ENCODE measurements at places on chromosomes 5 and 9.

DNA sequence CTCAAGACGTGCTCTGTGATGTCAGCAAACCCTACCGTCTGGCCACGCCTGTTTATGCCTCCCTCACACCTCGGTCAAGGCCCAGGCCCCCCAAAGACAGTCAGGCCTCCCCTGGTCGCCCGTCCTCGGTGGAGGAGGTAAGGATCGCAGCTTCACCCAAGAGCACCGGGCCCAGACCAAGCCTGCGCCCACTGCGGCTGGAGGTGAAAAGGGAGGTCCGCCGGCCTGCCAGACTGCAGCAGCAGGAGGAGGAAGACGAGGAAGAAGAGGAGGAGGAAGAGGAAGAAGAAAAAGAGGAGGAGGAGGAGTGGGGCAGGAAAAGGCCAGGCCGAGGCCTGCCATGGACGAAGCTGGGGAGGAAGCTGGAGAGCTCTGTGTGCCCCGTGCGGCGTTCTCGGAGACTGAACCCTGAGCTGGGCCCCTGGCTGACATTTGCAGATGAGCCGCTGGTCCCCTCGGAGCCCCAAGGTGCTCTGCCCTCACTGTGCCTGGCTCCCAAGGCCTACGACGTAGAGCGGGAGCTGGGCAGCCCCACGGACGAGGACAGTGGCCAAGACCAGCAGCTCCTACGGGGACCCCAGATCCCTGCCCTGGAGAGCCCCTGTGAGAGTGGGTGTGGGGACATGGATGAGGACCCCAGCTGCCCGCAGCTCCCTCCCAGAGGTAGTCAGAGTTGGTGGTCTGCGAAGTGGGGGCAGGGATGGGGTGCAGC, 103.2 kb downstream of the PPARGC1B start:
- DNase-seq, result no peak

DNA sequence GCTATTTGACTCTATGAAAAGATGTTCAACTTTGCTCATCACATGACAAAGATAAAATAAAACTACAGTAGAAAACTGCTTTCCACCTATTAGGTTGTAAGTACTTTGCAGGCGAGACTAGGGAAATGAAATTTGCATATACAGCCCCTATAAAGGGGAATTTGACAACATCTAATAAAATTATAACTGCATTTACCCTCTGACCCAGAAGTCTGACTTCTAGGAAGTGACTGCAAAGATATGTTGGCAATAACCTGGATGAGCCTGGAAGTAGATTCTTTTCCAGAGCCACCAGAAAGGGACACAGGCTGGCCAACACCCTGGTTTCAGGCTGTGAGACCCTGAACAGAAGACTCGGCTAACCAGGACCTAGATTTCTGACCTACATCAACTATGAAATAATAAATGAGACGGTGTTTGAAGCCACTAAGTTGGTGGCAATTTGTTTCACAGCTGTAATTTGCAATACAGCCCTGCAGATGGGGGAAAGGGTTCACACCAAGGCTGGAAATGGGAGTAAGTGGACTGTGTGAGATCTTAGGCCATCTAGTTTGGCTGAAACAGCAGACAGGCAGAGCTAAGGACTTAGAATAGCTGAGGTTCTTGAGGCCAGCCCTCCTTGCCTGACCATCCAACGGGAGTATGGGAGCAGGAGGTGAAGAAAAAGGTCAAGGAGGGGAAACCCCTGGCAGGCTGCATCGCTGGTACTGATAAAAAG, 106.6 kb downstream of the SIL1 start:
- DNase-seq, result no peak

DNA sequence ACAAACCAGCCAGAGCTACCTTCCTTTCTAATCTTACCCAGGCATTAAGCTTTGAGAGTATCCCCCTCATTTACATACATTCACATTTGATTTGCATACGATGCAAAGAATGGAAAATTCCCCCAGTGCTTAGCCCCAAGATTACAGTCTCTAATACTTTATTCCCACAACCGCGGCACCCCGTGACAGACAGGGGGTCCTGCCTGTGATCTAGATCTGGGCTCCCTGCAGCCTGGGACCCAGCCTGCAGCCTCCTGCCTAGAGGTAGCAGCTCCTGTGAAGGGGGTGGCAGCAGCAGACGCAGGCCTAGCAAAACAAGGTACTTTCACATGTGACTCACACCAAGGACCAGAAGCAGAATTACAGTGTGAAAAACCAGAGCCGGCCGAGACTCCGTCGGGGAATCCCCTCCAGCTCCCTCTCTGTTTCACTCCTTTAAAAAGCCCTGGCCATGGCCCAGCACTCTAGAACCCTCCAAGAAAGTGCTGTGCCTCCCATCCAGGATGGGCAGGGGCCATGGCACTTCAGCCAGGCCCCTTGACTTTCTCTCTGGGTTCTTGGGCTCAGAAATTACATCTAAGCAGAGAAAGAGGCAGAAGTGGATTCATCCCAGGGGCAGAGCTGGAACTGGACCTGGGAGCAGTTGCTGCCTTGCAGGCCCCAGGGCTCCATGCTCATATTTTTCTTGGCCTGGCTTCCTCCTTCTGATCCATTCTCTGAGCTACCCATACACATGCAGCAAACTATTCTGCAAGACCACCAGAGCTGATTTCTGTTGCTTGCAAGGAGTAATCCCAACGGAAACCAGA, 14.0 kb upstream of the TCF7 start:
- DNase-seq, result peak; percentile 76

DNA sequence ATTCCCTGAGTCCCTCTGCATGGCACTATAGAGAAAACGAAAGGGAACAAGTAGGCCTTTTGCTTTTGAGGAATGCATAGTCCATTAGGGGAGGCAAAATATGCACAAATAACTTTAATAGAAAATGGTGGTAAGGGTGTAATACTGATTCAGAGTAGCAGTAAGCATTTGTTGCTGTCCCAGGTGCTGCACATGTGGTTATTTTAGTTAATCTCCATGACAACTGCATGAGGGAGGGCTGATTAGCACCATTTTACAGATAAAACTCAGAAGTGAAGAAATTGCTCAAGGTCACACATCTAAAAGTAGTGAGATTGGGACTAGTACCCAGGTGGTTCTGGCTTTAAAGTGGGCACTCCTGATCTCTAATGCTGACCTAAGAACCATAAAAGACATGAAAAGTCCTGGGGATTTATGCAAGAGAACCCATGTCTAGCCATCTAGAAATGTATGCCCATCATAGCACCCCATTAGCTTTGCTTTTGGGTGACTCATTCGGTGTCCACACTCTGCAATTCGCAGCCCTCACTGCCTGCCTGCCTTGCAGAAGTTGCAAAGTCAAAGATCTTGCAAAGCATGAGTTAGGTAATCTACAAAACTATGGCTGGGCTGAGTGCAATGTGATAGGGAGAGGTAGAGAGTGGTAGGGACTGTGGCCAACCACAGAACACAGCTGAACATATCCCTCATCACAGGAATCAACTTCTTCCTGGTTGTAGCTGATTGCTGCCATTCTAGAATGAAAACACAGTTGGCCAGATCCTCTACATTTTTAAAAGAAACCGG, 195.2 kb downstream of the PTTG1 start:
- no peak for DNase-seq

DNA sequence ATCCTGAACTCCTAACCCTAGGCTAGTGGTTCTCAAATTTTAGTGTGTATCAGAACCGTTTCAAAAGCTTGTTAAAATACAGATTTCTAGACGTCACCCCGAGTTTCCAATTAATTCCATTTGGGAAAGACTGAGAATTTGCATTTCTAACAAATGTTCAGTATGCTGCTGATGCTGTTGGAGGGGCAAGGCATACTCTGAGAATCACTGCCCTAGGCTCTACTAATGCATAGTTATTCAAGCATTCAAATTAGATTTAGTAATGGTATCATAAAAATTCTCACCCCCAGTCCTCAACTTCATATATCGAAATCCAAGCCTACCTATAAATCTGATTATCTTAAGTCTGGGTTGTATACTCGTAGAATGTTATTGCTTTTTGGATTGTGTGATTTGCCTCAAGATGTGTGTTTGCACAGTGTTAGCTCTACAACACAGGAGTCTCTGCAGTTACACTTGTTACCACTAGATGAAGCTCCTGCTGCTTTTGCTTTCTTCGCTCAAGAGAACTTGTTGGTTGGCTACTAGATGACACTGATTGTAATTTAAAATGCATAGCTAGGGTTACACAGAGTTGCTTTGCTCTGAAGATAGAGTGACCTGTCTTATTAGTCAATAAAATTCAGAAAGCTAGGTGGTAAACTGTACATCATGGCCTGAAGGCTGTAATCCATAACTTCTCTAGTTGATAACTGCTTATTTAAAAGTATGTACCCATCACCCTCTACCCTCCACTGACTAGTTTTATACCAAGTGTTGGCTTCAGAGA, 7.5 kb upstream of the ERAP2 start:
- DNase-seq, result peak; percentile 21

DNA sequence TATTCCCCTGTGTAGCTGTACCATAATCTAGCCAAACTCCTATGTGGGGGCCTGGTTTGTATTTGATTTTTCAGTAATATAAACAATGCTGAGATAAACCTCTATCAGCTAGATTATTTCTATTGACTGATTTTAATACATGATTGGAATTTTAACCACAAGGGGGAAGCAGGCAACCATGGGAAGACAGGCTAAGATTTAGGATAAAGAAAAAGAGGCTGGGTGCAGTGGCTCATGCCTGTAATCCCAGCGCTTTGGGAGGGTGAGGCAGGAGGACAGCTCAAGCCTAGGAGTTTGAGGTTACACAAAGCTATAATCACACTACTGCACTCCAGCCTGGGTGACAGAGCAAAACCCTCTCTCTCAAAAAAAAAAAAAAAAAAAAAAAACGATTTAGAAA, 18.1 kb upstream of the GPX3 start:
- no peak for DNase-seq

GRCh38 chr9:113220467-113221002, 542 bp downstream of the FKBP15 start:
- DNase-seq, result no peak

- no peak for DNase-seq
Observed at GRCh38 chr5:91126888-91127287, 256.2 kb downstream of the ARRDC3 start.

GRCh38 chr9:126510564-126510963, 103.2 kb upstream of the LMX1B start:
- no peak for DNase-seq

- no peak for DNase-seq
Observed at GRCh38 chr5:149254506-149254905, 17.2 kb upstream of the AFAP1L1 start.

GRCh38 chr5:14245132-14245925, 102.2 kb downstream of the TRIO start:
- no peak for DNase-seq

DNA sequence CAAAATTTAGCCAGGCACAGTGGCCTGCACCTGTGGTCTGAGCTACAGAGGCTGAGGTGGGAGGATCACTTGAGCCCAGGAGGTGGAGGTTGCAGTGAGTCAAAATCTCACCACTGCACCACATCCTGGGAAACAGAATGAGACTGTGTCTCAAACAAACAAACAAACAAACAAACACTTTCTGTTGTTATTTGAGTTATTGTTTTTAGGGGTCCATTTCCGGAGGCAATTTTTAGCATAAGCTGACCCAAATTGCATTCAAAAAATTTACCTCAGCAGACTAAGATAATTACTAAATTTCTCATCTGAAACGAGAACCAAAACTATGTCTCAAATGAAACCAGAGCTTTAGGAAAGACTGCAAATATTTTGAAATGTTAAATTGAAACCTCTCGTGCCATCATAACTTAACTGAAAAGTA, 1485.1 kb downstream of the EFNA5 start:
- DNase-seq, result no peak

DNA sequence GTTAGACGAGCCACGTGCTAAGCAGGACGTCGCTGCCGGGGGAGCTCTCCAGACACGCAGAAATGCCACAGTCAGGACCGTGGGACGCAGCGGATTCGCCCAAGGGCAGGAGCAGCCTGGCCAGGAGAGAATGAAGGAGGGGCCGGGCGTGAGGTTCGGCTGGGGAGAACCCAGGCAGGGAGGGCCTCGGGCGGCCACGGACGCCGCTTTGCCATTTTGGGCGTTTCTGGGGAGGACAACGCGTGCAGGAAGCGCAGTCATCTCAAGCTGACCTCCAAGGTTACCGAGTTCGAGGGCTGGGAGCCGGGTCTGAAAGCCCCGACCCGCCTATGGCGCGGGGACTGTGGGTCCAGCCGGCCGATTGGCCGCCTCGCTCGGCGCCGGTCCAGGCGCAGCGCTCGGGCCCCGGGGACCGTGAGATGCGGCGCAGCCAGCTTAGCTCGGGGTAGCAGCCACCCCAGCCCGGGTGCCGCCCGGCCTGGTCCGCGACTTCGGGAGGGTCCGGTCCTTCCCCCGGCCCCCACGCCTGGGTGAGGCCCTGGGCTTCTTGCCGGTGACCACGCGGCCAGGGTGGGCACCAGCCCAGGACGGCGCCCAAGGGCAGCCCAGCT, 760 bp upstream of the MAN1B1 start:
- no peak for DNase-seq

GRCh38 chr5:15132816-15133405, 261.3 kb upstream of the ANKH start:
- no peak for DNase-seq

- DNase-seq, result no peak
Observed at GRCh38 chr5:6805841-6806240, 92.6 kb downstream of the TENT4A start.

DNA sequence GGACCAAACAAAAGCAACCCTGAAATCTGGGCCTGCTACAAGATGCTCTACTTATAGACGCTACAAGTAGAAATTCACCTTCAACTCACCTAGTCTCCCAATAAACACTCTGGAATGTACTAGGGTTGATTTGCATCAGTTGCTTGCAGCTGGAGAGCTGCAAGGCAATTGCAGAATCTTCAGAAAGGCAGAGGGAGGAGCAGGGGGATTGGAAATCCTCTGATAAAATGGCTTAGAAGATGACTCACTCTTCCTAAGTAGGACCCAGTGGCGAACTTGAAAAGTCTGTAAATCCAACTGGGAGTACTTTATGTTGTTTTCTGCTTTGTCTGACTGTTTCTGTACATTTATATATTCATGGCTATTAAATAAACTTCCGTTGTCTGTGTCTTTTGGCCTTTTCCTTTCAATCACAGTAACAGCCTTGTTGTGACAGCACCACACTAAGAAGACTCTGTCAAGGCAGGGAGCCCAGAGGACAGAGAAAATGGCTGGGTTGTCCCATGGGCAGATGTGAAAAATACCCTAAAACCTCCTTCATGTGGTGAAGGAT, 14.7 kb upstream of the MLLT3 start:
- no peak for DNase-seq

- no peak for DNase-seq
Observed at GRCh38 chr5:157479612-157480510, 19.8 kb downstream of the NIPAL4 start.

GRCh38 chr5:66472010-66472409, 124.2 kb upstream of the MAST4 start:
- no peak for DNase-seq

DNA sequence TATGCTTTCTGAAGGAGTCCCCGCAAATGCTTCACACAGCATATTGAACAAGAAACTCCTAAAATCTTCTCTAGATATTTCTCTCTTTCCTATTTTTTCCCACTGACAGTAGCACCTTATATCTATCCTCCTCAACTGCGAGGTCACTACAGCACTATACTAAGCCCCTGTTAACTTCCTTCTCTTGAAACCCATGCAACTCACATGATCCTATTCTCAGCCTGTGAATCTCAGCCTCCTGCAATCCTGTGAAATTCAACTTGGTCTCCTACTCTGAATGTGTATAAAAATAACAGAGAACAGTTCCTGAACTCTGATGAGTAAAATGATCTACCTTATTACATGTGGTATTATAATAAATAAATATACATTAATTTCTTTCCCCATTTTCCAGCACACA, 6.1 kb upstream of the PLGRKT start:
- no peak for DNase-seq

- no peak for DNase-seq
Observed at GRCh38 chr5:175025077-175025476, 300.7 kb downstream of the MSX2 start.
